ENCODE measurements at places on chromosomes 5 and 9.

GRCh38 chr9:1535051-1535450 is 480.1 kb upstream of the SMARCA2 start:
- peak; percentile 6 for DNase-seq

- DNase-seq, result no peak
Observed at GRCh38 chr5:2433086-2433485, 318.4 kb downstream of the IRX2 start.

GRCh38 chr5:132459983-132460838 is 30.4 kb downstream of the IRF1 start:
- peak; percentile 40 for DNase-seq

DNA sequence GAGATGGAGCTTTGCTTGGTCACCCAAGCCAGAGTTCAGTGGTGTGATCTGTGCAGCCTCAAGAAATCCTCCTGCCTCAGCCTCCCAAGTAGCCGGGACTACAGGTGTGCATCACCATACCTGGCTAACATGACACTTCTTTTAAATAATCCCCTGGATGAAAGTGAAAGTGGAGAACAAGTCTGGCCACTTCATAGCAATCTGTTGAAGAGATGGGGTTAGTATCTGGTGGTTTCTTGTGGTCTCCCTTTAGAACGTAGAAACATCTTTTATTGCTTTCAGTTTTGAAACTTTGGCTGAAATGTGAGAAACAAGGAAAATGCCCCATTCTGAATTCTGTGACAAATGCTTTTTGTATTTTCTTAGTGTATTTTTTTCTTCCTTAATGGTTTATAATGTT is 452.5 kb upstream of the RIOK2 start:
- no peak for DNase-seq

DNA sequence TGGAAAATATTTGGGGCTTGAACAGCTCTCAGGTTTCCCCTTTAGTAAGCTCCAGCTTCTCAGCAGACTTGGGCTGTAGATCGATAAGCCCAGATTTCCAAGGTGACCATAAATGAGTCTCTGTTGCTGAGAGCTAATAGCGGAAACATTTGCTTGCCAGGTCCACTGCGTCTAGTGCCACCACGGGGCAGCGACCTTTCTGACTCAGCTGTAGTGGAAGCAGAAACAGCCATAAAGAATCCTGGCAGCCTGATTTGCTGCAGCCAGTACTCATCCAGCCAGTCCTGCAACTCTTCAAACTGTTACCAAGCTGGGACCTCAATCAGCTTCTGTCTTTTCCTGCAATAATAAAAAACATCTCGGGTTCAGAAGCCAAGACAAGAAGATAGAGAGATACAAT is 241.7 kb downstream of the DOCK8 start:
- peak; percentile 82 for DNase-seq

DNA sequence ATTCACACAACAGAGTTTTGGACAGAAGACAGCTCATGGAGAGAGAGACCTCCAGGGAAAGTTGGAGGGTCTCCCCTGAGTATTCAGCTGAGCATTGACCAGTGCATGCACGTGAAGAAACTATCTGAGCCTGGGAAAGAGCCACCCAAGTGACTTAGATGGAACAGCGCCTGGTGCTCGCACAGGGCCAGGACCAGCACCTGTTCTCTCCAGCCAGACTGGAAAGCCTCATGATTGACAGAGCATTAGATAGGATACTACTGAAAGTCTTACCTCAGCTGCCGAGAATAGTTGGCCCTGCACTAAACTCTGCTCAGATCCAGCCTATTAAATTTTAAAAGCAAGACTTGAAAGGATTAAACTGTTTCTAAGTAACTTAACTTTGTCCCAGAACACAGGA is 28.3 kb upstream of the NEURL1B start:
- no peak for DNase-seq

DNA sequence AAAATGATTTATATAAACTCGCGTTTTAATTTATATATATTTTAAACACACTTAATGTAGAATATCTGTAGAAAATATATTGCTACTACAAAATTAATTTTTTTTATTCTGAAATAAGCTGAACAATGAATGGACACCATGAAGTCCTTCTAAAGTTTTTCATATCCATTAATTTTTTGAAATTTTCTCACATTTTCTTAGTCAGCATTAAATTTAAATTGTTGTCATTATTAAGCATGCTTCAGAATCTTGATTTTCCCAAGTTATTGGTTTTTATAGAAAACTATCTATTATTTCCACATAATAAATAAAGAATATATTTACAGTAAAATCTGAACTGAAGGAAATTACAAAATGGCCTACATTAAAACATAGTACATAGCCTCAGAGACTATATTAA is 1314.9 kb upstream of the CDH6 start:
- DNase-seq, result no peak

DNA sequence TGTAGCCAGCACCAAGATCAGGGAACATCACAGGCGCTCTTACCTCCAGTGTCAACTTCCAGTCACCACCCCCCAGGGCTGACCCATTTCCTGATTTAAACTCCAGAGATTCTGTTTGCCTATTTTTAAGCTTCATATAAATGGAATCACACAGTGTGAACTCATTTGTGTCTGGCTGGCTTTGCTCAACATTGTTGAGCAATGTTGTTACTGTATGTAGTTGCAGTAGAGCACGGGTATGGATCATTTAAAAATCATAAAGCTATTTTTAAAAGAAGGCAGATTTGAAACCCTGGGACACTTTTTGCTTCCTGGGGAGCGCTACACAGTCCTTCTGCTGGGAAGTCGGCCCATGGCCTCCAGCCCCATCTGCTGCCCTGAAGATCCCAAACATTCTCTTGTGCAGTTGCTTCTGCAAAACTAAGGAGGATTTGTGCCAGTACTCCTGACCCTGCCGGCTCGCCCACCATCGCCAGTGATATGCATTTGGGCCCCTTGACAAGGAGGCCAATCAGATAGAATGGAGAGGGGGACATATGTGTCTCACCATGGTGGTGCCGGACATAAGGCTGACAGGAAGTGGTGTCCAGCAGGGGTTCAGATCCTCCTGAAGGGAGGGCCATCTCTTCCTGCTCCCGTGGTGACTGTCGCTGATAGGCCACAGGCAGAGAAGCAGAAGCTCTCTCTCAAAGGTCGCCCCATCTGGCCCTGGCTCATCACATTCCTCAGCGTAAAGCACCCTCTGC is 13.3 kb downstream of the DCANP1 start:
- DNase-seq, result no peak

DNA sequence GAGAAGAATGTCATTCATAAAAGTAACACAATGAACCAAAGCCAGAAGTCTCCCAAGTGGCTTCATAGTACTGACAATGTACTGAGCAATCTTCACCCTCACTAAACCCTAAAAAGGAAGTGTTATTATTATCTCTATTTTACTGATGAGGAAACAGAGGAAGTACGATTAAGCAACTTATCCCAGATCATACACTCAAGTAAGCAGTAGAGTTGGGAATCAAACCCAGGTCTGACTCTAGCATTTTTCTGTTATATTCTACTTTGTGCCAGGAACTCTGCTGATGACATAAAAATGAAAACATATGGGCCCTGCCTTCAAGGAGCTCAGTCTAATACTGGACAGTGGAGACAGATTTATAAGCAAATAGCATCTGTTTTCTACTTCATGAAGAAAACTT is 109.2 kb downstream of the RAPGEF6 start:
- no peak for DNase-seq

GRCh38 chr5:27392716-27393115 is 354.3 kb upstream of the CDH9 start:
- DNase-seq, result no peak

- DNase-seq, result no peak
Observed at GRCh38 chr9:110128664-110129329, 79.2 kb downstream of the C9orf152 start.

- no peak for DNase-seq
Observed at GRCh38 chr5:161332343-161332742, 214.2 kb downstream of the GABRB2 start.

- no peak for DNase-seq
Observed at GRCh38 chr9:96554326-96554725, 65.3 kb downstream of the CDC14B start.

DNA sequence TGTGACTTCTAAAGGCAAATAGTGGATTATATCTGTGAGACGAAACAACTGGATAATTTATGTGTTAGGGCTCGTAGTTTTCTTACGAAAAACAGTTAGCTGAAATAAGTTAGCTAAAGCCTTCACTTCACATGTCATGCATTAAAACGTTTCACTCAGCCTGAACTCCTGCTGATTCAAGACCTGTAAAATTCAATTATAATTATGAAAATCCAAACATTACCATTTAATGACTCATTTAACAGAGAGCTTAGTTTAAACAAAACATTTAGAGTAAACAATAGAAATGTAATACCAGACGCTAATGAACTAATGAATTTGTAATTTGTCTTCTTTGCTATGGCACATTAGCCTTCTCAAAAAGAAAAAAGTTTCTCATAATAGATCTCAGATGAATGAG is 1.7 kb downstream of the TAL2 start:
- DNase-seq, result no peak

GRCh38 chr9:16585591-16585990 is 284.9 kb downstream of the BNC2 start:
- no peak for DNase-seq

GRCh38 chr9:136021872-136022681 is 60.9 kb upstream of the UBAC1 start:
- no peak for DNase-seq

DNA sequence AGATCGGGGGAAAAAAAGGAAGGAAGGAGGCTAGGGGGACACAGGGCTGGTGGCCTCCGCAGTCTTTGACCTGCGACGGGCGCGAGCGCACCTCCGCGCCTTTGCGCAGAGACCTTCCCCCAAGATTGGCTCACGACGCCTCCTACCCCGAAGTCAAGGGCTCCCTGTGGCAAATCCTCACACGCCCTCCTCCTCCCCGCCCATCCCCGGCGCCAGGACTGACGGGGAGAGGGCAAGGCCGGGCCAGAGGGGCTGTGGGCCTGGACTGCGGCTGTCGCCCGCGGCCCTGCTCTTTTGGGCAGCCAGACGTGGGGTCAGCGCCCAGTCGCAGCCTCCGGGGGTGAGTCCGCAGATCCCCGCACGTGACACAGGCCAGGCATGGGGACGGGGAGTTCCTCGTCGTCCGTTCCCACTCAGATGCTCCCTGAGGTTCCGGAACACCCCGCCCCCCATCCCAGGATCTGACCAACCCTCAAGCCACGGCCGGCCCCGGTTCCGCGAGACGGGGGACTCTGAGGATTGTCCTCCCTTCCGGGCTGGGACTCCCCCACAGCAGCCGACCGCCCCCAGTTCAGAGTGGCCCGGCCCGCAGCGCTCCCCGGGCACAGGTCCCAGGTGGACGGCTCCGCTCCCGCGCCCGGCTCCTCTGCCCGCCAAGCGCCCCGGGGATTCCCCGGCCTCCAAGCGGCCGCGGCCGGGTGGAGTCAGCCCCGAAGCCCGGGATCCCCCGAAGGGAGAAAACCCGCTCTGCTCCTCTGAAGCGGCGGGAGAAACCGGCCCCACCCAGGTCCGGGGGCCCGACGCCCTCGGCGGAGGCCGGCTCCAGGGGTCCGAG is 543 bp upstream of the ANKRD33B start:
- peak; percentile 41 for DNase-seq

GRCh38 chr5:133930061-133930812 is 38.2 kb downstream of the C5orf15 start:
- no peak for DNase-seq

DNA sequence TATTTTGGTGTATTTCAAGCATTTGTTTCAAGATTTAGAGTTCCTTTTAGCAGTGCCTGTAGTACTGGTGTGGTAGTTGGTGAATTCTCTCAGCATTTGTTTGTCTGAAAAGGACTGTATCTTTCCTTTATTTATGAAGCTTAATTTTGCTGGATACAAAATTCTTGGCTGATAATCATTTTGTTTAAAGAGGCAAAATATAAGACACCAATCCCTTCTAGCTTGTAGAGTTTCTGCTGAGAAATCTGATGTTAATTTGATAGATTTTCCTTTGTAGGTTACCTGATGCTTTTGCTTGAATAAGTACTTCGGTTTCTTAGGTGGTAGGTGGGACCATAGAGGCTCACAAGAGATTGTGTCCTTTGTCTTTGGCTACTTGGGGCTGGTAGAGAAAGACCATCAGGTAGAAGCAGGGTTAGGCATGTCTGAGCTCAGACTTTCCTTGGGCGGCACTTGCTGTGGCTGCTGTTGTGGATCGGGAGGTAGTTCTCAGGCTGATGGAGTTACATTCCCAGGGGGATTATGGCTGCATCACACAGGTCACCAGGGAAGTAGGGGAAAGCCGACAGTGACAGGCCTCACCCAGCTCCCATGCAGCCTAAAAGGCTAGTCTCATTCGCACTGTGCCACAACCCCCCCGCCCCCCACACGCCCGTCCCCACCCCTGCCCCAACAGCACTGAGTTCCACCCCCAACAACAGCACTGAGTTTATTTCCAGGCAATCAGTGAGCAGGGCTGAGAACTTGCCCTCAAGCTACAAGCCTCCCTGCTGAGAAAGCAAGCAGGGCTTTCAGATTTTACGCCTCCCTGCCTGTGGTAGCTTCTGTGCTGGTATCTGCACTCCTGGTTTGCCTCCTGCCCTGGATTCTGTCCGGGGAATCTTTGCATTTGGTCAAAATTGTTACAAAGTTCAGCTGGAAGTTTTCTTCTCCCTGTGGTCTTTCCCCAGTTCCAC is 127.1 kb upstream of the GLRA1 start:
- peak; percentile 26 for DNase-seq

- no peak for DNase-seq
Observed at GRCh38 chr9:118647331-118647730, 721.9 kb downstream of the BRINP1 start.

DNA sequence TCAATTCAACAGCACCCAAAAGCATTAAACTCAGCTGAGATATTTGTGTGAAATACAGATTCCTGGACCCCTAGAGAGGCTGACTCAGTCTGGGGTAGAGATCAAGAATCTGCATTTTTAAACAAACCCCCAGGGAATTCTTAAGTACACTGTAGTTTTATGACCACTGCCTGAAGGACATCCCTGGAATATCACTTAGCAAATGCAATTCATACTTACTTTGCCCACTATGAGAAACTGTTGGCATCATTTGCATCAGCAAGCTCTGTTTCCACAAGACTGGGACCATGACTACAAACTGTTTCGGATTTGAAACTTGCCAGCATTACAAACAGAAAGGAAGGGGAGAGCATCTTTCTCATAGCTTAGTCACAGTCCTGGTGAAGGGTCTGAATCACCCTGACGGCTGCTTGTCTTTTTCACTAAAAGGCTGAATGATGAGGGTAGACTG is 63.7 kb downstream of the MLLT3 start:
- DNase-seq, result no peak

DNA sequence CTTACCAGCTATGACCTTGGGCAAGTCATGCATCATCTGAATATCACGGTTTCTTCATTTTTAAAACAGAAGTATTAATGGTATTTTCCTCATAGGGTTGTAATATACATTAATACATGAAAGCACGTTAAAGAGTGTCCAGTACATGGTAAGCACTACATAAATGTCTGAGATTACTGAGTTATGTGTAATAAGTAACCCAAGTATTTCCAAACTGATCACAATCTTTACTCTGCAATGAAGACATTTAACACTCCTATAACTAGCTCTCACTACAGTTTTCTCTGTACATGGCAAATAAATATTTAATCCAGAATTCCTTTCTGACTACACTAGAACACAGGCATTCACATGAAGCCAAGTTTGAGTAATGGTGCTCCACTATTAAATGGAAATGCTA is 4.0 kb downstream of the GLDC start:
- peak; percentile 91 for DNase-seq

GRCh38 chr9:135907006-135907430 is 328 bp downstream of the CAMSAP1 start:
- peak; percentile 53 for DNase-seq

- DNase-seq, result no peak
Observed at GRCh38 chr5:149632311-149633251, 51.3 kb downstream of the ARHGEF37 start.

All from trophoblast cell (in vitro differentiated cells and primary cell).